Right lobe of liver (tissue), 6 donors: ENCODE measurements at places on chromosomes 6 and 20. TPM values are rescaled to one million over a fixed set of nuclear protein-coding genes. Genes with fewer than 3 reads are reported as not detected.

The TBX18 gene
- 0.49 TPM for total RNA-seq

- no peak for DNase-seq
Measured at GRCh38 chr6:11121851-11122250, 10.3 kb upstream of the ERVFRD-1 start.

- no peak for DNase-seq
Measured at GRCh38 chr20:6231556-6231955, 108.7 kb upstream of the FERMT1 start.

DNA sequence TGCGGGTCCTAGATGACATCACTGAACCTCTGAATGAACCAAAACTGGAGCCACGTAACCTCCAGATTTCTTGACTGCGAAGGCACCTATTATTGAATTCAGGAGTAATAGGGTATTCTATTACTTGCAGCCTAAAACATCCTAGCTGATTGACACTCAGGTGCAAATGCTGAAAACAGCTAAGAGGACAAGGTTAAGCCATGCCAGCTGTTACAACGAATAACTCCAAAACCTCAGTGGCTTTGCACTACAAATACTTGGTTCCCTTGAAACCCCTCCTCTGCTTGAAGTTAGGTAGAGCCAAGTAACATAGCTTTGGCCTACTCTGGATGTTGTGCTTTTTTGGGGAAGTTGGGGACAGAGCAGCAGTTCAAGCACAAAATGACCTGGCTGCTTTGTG, 21.0 kb upstream of the CCN5 start:
- no peak for DNase-seq

DNA sequence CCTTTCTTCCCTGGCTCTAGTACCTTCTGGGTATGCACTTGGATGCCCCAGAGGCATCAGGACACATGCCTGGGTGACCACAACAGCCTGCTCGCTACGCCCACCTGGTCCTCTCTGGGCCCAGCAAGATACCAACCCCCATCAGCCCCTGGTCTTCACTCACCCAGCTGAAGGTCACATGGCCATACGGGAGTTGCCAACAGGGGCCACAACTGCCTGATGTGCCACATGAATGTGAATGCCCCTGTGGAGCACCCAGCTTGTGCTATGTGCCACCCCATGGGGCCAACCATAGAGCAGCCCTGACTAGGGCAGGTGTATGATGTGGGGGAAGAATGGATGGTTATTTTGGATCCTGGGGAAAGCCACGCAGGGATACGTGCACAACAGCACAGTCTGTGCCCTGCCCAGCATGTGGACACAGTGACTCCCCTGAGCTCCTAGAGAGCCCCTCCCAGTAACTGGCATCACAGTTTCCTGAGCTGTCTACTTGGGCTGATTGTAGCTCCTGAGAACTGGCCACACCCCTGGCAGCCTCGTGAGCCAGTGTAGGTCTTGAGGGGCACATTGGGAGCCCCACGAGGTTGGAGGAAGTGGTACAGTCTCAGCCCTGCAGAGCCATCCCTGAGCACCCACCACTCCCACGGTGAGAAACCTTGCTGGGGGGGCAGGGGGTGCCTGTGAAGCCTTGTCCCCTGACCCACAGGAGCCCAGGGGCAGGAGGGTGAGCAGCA, 10.5 kb upstream of the PCMTD2 start:
- peak; percentile 35 for DNase-seq

GRCh38 chr20:46423882-46424482, 17.6 kb upstream of the ELMO2 start:
- DNase-seq, result no peak

DNA sequence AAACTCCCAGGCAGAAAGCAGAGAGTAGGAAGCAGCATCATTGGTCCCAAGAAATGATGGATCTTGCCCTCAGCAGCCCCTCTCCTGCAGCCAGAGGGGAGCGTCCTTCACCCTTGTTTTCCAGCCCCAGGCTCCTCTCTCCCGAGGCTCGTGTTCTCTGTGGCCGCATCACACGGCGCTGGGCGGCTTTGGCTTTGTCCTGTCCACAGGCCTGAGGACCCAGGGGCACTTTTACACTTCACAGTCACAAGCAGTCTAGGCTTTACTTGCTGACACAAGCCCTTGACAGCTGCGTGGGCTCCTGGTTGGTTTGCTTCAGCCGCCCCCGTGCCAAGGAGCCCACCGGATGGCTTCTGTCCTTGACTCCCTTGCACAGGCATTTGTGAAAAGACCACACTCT, 175.4 kb upstream of the THBS2 start:
- DNase-seq, result no peak

- DNase-seq, result no peak
Measured at GRCh38 chr6:33116841-33117711, 41.3 kb downstream of the HLA-DPB1 start.

The SALL4 gene
- 0.24 TPM for total RNA-seq

The SEMG1 gene
- not detected for total RNA-seq

GRCh38 chr6:87806099-87806498, 104.1 kb upstream of the AKIRIN2 start:
- DNase-seq, result no peak

DNA sequence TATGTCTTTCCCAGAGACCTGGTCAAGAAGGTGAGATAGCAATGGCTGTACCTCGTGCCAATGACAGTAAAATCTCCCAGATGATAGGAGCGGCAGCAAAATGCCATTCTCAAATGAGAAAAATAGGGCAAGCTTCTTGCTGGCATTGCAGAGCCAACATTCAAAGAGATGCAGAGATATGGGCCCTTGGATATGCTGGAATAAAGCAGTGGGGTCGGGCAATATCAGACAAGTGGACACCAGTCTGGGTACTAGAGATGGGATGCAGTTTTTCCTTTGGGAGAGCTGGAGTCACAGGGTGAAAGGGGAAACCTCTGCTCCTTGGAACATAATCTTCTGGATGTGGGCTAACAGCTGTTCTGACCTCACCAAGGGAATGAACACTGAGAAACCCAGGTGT, 29.0 kb downstream of the GSTA4 start:
- DNase-seq, result no peak

The FAM83C gene
- total RNA-seq, result not detected

The FAM209B gene
- total RNA-seq, result not detected

GRCh38 chr6:167946007-167946406, 51.5 kb upstream of the KIF25 start:
- no peak for DNase-seq

- DNase-seq, result peak; percentile 72
Measured at GRCh38 chr20:652615-653109, 338 bp downstream of the SRXN1 start.

The CYP39A1 gene
- total RNA-seq, result 34.3 TPM

GRCh38 chr6:120918137-120918536, 416.1 kb downstream of the TBC1D32 start:
- no peak for DNase-seq

The VGLL2 gene
- total RNA-seq, result not detected

The CTAGE9 gene
- not detected for total RNA-seq

- no peak for DNase-seq
Measured at GRCh38 chr6:5213836-5214235, 46.9 kb downstream of the LYRM4 start.

The CLDN20 gene
- not detected for total RNA-seq

DNA sequence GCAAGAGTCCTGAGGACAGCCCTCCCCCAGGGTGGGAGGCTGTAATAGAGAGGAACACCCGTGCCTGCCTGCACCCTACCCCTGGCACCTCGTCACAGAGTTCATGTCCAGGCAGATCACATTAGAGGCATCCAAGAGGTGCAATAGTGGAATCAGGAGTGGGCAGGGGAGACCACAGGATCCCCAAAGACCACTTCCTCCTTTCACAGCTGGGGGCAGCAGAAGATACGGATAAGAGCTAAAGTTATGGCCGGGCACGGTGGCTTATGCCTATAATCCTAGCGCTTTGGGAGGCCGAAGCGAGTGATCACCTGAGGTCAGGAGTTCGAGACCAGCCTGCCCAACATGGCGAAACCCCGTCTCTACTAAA, 1.5 kb upstream of the CAPN11 start:
- DNase-seq, result no peak
